ENCODE measurements at places on chromosomes 3 and 15.
A peak's percentile ranks its signal among the peaks of the same experiment; 100 is the strongest.

- no peak for DNase-seq
Measured at GRCh38 chr3:41175365-41175764, 23.9 kb upstream of the CTNNB1 start.

DNA sequence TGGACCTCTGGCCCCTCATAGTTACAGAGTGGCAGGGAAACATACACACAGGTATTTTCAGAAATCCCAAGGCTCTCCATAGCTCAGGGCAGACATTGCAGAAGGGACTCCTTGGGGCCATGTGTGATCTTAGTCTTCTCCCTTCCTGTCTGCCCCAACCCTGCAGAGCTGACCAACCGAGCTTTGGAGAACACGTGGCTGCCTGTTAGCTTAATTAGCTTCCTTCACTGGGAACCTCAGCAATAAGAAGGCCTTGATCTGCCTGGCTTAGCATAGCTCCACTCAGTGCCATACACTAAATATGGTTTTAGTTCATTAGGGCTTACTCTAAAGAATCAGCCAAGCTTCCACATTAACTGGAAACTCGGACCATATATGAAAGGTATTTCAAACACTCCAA, 12.3 kb downstream of the LYZL4 start:
- no peak for DNase-seq

- DNase-seq, result no peak
Measured at GRCh38 chr15:35602836-35603235, 56.9 kb upstream of the DPH6 start.

- no peak for DNase-seq
Measured at GRCh38 chr3:105606016-105606415, 239.3 kb downstream of the ALCAM start.

DNA sequence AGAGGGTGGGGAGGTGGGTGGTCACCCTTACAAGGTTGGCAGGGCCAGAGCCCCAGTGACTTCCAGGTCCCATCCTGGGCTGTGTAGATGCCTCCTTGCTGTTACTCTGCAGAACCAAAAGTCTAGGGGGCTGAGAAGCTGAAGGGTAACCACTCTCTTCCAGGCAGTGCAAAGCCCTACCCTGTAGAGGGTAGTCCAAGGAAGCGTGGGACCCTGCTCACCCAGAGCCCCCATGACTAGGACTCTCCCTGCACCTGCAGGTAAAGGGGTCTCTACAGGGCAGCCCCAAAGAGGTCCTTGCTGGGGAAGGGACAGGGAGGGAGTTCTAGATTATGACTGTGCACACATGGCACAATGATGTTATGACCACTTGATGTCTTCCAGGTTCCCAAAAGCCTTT, 14.2 kb downstream of the GHRL start:
- DNase-seq, result no peak

GRCh38 chr3:46214751-46215352, 6.7 kb upstream of the CCR1 start:
- DNase-seq, result peak; percentile 27

GRCh38 chr3:57402675-57403074, 110.2 kb upstream of the ASB14 start:
- DNase-seq, result no peak

GRCh38 chr3:79976466-79976865, 208.7 kb upstream of the ROBO1 start:
- DNase-seq, result no peak

DNA sequence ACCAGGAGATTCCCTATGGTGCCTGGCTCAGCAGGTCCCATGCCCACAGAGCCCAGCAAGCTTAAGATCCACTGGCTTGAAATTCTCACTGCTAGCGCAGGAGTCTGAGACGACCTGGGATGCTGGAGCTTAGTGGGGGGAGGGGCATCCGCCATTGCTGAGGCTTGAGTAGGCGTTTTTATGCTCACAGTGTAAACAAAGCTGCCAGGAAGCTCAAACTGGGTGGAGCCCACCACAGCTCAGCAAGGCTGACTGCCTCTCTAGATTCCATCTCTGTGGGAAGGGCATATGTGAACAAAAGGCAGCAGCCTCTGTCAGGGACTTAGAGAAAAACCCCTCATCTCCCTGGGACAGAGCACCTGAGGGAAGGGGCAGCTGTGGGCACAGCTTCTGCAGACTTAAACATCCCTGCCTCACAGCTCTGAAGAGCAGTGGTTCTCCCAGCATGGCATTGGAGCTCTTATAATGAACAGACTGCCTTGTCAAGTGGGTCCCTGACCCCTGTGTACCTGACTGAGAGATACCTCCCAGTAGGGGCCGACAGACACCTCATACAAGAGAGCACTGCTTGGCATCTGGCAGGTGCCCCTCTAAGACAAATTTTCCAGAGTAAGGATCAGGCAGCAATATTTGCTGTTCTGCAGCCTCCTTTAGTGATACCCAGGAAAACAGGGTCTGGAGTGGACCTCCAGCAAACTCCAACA, 231.5 kb upstream of the SETMAR start:
- DNase-seq, result no peak

- no peak for DNase-seq
Measured at GRCh38 chr3:192918275-192918588, 576 bp upstream of the MB21D2 start.

GRCh38 chr15:69825941-69826818, 271.5 kb downstream of the TLE3 start:
- DNase-seq, result no peak

- DNase-seq, result no peak
Measured at GRCh38 chr3:177973241-177973840, 562.9 kb upstream of the KCNMB2 start.

GRCh38 chr15:65305150-65305758, 777 bp downstream of the RNU5B-1 start:
- DNase-seq, result no peak

- no peak for DNase-seq
Measured at GRCh38 chr3:16355828-16356227, 90.8 kb downstream of the OXNAD1 start.

Measured in activated CD4-positive, alpha-beta T cell treated with anti-CD3 and anti-CD28 coated beads, Interleukin-2, Interleukin-4, amounts not matched to agents 100 ng/mL and 50 ng/mL, durations not matched to agents 16 hours and 8 hours (primary cell).